LHCN-M2 (cell line): ENCODE measurements at places on chromosomes 2 and 18. TPM values are rescaled to one million over a fixed set of nuclear protein-coding genes. Genes with fewer than 3 reads are reported as not detected.

- no peak for DNase-seq
Observed at GRCh38 chr2:98122524-98122923, 35.6 kb downstream of the VWA3B start.

DNA sequence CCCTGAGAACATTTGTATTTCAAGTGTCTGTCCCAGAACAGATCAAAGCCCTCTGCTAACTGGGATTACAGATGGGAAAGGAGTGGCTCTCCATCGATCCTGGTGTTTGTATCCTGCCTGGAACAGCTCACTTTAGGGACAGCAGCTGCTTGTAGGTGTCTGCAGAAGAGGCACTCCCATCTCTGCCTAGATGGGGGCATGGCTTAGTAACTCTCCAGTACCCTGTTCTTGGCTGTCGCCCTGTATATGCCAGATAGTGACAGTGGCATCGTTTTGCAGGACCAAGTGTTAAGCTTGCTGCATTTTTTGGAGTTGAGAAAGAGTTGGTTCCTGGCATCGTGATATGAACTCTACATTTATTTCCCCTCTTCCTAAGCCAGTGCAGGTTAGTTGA lies 189.9 kb downstream of the SH3RF3 start:
- DNase-seq, result no peak

DNA sequence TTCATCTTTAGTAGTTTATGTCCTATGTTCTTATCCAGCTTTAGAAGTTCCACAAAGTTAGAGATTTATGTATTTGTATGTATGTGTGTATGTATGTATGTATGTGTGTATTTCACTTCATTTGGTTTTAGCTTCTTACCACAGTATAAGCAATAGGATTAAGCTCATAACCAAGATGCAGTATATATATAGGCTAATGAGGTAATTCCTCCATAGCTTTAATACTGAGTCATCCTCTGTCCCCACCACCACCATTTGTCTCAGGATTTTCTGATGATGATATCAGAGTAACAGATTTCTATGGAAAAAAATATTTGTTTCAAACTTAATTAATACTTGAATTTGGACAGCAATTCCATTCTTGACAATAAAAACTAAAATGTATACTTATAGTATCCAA lies 159.2 kb downstream of the SOX11 start:
- no peak for DNase-seq

GRCh38 chr2:56227811-56228210 lies 44.0 kb downstream of the CCDC85A start:
- no peak for DNase-seq

The GMPPA gene
- total RNA-seq, result 64.4 and 65.7 TPM in 2 replicates

The SLC14A1 gene
- total RNA-seq, result 0.06 and 0.34 TPM in 2 replicates

The CGREF1 gene
- 0.69 and 1.6 TPM in 2 replicates for total RNA-seq

The INHA gene
- not detected in 2 replicates for total RNA-seq

The SCYGR4 gene
- not detected in 2 replicates for total RNA-seq
